ENCODE measurements at places on chromosomes 7 and 10.
A peak's percentile ranks its signal among the peaks of the same experiment; 100 is the strongest.

- no peak for DNase-seq
These were observed 74.3 kb upstream of the TOMM7 start for GRCh38 chr7:22896917-22897316.

DNA sequence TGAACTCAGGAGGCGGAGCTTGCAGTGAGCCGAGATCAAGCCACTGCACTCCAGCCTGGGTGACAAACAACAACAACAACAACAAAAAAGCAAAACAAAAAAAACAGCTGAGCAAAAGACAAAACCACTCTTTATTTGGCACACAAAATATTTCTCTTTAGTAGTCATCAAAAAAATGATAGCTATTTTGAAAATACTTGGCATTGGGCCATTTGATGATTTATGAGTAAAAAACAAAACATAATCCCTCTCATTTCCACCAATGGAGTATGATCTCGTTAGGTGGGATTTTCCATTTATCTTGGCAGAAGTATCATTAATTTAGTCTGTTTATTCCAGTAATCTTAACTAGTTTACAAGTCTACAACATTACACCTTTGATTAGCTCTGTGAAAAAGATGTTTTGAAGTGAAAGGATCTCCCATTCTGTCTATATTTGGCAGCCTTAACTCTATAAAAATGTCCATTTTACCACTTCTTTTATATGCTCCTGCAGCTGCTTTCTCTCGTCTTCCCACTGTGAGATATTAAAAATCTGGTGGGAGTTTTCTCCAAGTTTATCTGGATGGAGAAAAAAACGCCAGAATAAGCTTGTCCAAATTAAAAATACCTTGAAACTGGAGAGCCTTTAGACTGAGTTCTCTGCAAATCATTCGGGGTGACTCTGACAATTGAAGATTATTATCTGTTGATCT lies 58.8 kb upstream of the AGMO start:
- no peak for DNase-seq

DNA sequence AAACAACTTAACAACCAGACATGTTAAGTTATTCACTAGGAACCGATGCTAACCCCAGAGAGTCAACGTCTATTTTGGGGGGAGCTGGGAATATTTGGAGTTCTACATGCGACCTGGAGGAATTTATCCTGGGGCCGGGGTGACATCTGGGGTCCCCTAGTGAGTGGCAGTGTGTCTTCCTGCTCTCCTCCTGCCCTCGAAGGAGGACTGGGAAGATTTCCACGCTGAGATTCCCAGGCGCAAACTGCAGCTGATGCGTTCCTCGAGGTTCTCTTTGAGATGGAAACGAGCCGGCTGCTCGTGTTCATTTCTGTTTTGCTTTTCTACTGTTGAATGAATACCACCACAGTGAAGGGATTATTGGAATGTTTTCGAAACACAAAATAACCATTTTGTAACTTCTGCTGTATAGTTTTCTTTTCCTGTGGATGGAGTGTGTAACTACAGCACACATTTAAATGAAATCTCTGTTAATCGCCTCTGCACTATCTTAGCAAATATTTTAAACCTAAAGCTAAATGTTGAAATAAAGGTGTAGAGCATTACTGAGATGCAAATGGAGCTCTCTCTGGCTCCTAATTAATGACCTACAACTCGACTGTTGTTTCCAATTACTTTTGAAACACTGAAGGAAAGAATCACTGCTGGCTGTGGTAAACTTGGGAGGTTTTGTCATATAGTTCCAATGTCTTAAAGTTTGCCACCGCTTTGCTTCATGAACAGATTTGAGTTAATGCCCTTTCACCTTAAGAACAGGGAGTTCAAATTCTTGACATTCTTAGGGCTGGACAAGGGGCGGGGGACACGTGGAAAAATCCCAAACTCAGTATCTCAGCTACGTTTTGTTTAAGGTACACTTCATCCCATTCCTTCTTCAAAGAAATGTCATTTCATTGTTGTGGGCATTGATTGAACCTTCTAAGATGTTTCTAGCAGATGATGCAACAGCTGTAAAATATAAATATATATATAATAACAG lies 21.1 kb downstream of the GATA3 start:
- no peak for DNase-seq

DNA sequence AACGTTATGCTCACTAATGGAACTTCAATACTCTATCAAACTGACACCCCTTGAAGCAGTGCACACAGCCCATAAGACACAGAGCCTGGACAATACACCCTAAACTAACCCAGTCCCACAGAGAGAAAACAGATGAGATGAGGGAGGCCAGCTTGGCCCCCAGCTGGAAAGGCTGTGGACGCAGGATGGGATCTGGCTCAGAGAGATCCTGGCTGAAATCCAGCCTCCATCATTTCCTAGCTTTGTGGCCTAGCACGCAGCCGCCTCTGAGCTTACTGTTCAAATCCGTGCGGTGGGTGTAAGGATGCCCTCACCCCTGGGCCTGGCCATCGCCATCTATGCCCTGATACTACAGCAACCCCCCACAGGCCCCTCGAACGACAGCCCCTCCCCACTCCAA lies 32.7 kb downstream of the SNX8 start:
- DNase-seq = peak; percentile 68

DNA sequence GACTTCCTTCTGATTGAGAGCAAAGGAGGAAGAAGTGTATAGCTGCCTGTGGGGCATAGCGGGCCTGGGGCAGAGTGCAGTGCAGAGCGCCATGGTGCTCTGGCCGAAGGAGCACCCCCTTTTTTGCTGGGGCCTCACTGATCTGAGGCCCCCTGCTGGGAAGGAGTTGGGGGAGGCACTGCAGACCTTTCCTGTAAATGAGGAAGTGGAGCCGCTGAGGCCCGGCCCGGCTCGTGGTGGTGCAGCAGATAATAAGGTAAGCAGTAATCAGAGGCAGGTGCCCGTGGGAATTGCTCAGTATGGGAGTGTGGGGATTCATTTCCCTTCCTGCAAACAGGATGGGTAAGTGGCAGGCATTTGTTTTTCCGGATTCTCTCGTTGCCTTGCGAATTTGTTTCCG lies 373.7 kb upstream of the MKI67 start:
- no peak for DNase-seq

DNA sequence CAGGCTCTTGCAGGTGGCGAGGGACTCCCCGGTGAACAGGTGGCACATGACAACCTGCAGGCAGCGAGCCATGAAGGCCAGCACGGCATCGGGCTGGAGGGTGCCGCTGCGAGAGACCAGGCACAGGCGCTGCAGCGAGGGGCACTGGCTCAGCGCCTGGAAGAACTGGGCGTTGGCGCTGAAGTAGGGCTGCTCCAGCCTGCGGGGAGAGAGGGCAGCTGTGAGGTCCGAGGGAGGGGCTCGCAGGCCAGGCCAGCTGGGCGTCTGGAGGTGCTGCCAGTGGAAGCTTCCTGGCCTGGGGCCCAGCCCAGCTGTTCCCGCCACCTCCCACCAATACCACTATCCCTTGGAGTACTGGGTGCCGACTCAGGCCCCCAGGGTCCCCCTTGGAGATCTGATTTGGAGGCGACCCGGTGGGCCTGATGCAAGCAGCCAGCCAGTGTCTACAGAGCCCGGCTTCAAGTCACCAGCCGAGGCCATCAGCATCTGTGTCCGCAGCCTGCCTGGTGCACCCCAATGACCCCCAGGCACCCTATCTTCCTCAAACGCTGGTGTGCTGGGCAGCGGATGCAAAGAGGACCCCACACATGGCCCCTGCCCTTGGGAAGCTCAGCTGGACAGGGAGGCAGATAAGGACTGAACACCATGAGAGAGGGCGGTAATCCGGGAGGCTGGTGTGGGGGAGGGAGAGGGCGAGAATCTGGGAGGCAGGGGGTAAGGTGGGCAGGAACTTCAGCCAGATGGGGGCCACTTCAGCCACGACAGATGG lies 67.8 kb upstream of the TNRC18 start:
- DNase-seq = no peak

DNA sequence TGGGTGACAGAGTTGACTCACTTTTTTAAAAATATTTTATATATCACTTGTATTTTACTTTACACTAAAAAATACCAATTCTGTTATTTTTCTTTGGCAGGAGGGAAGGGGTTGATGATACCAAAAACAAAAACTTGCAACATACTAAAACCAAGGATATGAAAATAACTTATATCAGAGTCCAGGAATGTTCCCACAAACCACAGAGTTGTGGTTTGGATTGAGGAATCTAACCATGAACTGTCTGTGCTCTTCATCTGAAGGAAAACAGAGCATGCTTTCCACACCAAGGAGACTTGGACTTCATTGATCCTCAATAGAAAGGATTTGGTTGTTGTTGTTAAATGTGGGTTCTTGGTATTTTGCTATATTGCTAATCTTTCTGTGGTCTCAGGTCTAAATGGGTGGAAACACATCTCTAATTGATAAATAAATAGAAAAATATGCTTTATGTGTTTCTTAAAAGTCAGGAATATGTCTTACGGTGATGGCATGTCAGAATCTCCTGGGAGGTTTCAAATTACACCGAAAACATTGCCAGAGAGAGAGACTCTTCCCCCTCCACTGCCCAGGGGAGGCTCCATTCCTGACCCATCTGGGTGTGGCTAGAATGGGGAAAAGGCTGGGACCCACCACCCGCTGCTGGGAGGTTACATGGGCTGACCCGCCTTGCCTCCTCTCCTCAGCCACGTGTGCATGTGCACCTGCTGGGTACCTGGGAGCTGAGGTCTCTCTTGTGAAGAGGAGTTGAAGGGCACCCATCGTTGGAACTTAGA lies 46.9 kb upstream of the STK17A start:
- peak; percentile 96 for DNase-seq

GRCh38 chr7:128904381-128905197 lies 5.9 kb downstream of the KCP start:
- DNase-seq = peak; percentile 44

- DNase-seq = peak; percentile 50
These were observed 101.0 kb upstream of the AGR3 start for GRCh38 chr7:16982640-16983350.

DNA sequence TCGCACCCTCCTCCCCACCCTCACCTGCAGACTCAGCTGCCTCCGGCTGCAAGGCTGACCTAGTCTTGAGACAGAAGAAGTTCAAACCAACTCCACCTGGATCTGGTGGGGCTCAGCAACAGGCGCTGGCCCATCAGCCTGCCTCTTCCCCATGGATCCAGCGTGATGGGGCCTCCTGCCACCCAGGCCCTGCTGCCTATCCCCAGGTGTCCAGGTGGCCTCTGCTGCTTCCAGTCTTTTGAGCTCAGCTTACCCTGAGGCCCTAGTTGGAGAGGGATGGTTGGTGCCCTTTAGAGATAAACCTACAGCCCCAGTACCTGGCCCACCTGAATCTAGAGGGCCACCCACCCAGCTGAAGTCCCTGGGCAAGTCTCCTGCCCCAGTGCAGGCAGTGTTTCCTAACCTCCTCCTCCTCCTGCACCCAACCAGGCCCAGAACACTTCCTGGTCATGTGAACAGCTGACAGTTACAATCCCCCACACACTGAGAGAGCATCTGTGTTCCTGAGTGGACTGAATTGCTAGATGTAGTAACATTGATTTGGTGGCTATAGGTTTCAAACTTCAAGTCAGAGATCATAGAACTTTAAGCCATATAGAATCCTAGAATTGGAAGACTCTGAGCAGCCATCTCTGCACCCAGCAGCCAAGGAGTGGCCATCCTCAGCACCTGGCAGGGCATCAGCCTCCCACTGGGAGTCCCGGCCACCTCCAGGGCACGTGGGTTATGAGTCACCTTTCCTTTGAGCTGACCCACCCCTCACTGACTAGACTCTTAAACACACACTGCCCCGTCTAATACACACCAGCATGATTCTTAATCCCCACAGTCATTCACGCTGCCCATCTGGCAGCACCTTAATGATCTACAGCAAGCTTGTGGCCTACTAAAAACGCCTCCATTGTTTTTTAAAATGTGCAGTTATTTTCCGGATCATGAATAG lies 51.9 kb downstream of the ALOX5 start:
- no peak for DNase-seq

DNA sequence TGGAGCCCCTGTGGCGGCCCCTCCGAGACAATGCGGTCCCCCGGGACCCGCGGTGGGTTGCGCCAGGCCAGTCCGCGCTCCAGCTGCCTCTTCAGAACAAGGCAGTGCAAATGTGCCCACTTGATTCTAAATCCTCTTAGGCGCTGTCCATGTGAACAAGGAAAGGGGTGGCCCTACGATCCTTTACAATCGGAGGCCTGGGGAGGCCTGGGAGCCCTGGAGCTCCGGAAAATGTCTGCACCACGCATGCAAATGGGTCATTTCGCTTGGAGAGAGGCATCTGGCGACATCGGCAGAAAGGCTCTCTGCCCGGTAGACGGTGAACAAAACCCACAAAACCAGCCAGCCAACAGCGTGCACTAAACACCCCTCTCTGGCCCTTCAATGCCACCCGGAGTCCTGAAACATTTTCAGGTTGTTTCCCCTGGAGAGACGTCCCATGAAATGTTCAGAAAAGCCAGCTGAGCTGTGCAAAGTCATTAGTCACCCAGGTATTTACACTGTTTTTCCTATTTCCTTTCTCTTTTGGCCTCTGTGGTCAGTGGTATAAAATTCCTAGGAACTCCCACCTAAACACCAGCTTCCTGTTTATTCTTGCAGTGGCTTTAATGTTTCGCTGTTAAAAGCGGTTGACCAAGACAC lies 102.8 kb upstream of the ZNF438 start:
- peak; percentile 82 for DNase-seq

GRCh38 chr10:49733866-49734265 lies 28.3 kb downstream of the OGDHL start:
- no peak for DNase-seq

GRCh38 chr10:97356918-97357317 lies 22.4 kb upstream of the FRAT2 start:
- no peak for DNase-seq

GRCh38 chr7:14000247-14000646 lies 10.8 kb upstream of the ETV1 start:
- DNase-seq = no peak

- no peak for DNase-seq
These were observed 182.0 kb downstream of the SEMA3E start for GRCh38 chr7:83466956-83467355.

DNA sequence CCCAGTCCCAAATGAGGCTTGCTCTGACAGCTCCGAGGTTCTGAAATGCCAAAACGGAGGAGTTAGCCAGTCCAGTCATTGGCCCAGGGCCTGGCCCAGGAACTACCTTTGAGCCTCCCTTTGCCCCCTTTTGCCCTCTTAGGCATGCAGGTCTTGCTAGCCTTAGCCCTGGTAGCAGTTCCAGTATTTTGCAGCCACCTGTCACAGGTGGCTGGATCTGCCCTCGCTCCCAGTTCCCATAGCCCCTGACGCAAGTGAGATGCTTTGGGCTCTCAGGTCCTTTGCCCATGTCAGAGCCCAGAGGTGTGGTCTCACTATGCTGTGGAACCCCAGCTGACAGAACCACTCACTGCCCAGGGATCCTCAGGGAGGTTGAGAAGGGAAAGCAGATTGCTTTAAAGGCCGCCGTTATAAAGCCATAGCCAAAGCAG lies 42.0 kb downstream of the GPRIN2 start:
- DNase-seq = no peak

GRCh38 chr7:88927-89231 lies 103.5 kb upstream of the FAM20C start:
- DNase-seq = no peak

GRCh38 chr10:17599089-17599488 lies 18.1 kb downstream of the HACD1 start:
- DNase-seq = peak; percentile 57

Data from fibroblast of upper back skin (primary cell).